ENCODE measurements at places on chromosomes 7 and 10.

DNA sequence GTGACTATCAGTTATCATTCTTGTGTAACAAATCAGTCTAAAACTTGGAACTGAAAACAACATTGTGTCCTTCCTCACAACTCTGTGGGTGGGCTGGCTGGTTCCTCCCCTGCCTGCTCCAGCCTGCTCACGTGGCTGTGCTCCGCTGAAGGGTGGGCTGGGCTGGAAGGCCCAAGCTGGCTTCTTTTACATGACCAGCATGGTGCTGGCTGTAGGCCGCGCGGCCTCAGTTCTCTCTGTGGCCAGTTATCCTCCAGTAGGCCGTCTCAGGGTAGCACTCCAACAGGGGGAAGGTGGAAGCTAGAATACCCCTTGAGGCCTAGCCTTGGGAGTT, 11.3 kb downstream of the ADAMTS14 start:
- DNase-seq = no peak

GRCh38 chr10:29948881-29949355, 110.5 kb downstream of the JCAD start:
- DNase-seq = no peak

- no peak for DNase-seq
Observed at GRCh38 chr10:62248465-62248864, 20.2 kb downstream of the RTKN2 start.

GRCh38 chr7:69949122-69949521, 350.8 kb downstream of the AUTS2 start:
- no peak for DNase-seq

DNA sequence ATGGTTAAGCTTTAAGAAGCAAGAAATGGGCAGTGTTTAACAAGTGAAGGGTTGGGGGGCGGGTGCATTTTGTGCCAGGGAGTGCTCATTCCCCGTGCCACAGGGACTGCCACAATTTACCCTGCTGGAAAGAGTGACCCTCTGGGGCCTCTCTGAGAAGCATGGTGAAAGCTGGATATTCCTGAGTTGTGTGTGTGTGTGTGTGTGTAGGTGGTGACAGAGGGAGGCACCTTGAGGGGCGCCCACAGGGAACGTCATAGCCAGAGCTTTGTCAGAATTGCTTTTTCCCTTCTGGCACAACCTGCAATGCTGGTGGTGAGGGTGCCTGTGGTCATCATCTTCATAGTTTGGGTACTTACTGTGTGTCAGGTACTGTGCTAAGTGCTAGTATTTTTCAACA, 2.5 kb upstream of the WDR86 start:
- DNase-seq = no peak

GRCh38 chr10:4101918-4102654, 317.1 kb upstream of the KLF6 start:
- no peak for DNase-seq

DNA sequence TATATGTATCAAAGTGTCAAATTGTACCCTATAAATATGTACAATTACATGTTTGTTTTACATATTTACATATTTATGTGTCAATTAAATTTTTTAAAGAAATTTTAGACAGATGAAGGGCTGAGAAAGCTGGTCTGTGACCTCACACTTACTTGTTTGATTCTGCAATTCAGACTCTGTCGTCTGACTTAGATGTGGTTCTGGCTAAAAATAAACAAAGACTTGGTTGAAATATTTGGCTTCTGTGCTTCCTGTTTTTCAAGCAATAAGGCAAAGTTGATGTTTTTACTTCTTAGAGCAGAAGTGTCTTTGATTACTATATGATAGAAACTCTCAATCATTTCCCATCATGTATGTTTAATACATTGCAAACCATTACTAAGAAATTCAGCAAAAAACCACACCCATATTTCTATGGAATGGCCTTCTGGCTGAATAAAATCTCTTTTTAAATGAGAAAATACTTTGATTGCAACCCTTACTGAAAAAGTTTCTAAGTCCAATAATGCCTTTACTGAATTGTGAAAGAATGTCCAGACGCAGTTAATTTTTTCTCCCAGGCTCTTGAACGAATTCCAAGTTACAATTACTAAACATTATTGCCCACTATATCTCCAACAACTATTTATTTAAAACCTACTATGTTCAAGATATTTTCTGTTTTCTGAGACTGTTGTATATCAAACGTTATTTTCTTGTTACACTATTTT, 59.5 kb upstream of the PRKG1 start:
- no peak for DNase-seq

DNA sequence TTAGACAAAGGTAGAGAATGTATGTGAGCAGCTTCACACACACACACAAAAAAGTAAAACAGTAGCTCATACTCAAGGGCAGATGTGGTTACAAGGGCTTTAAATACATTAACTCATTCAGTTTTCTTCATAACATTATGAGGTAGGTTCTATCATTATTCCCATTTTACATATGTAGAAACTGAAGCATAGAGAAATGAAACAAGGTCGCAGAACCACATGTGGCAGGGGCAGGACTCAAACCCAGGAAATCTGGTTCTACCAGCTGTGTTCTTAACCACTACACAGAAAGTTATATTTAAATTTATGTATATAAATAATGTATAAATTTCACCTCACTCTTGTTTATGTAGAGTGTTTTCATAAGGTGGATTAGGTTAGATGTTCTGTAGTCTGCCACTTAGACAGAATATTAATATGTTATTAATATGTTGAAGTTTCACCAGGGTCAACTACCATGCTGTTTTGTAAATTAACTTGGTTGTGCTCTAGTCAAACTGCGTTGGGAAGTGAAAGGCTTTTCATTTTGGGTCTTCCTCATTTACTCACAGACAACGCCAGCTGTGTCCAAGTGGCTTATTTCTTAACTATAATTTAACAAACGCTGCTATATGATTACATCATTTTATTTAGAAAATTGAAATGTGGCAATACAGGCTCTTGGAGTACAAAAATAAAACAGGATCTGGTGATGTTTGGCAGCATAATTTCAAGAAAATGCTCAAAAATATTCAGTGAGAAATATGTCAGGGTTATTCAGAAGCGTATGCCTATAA, 138.4 kb downstream of the MDFIC start:
- DNase-seq = no peak

DNA sequence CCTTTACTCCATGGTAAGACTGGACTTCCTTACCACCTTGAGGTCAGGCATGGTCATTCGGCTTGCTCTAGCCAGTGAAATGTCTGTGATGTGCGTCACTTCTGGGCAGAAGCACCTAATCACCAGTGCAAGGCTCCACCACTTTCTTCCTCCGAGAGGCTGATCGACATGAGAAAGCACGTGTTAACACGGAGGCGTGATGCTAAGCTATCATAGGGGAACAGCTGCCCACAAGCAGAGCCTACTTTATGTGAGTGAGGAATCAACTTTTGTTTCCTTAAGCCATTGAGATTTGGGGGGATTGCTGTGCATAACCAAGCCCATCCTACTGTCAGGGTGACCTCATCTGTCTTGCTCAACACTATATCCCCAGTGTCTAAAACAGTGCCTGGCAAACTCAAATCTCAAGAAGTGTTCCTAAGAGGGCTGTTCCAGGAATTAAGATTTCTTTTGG, 23.1 kb upstream of the SAR1A start:
- DNase-seq = no peak

- no peak for DNase-seq
Observed at GRCh38 chr7:65317372-65317771, 56.3 kb upstream of the ZNF92 start.

- no peak for DNase-seq
Observed at GRCh38 chr7:77409739-77410547, 6.2 kb downstream of the GSAP start.

DNA sequence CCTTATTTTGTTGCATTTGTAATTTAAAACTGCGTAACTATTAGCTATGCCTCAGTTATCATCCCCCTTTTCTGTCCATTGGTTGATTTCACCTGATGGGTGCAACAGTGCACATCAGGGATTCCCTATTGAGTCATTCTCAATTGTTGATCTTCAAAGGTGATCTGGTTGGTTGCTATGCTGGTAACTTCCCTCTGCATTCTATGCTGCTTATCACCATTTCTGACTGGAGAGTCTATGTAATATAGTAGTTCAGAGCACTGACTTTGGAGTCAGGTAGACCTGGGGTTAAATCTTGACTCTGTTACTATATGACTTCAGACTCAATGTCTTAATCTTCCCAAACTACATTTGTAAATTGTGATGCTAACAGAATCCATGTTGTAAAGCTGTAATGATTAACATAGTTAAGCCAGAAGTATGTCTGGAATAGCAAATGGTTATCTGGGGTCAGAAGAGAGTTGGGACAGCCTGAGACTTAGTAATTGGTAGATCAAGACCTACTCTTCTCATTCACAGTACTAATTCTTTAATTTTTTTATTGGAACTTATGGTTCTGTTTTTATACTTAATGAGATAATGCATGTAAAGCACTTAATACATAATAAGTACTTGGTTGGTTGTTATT, 38.1 kb downstream of the EXOC6 start:
- DNase-seq = no peak

DNA sequence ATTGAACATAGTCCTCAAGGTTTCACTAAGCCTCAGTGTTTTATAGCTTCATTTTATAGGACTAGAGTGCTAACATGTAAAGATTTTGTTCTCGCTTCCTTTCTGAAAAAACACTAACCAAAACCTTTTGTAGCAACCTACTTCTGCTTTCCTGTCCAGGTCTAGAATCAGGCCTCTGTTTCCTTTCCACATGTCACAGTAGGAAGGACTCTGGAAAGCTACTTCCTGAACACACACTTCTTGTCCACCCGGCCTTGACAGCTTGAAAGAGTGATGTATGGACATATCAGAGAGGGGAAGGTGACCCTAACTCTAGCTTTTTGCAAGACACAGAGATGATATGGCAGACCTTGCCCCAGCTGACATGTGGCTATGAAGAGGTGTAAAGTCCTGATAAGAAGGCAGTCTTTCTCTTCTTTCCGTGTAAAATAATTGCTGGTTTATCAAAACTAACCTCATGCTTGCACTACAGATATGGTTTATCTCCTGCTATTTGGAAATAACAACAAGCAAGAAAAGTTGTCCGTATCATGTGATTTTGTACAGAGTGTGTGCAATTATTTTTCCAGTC, 175.4 kb downstream of the SKAP2 start:
- DNase-seq = no peak

DNA sequence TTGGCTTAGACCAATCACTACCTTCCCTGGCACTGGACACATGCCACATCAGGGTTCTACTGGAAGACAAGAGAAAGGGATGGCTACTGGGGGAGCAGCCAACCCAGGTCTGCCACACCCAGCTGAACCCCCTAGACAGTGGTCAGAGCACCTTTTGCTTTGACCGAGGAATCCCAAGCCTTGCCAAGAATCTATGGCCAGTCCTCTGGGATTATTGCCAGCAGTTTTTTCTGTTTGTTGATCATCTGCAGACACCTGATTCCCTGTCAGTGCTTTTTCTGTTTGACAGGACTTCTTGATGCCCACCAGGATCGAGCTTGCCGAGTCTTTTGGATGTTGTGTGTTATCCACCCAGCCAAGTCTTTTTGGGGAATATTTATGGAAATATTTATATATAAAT, 476.2 kb upstream of the GALNT17 start:
- DNase-seq = no peak

- no peak for DNase-seq
Observed at GRCh38 chr7:44772867-44773266, 23.6 kb upstream of the PPIA start.

DNA sequence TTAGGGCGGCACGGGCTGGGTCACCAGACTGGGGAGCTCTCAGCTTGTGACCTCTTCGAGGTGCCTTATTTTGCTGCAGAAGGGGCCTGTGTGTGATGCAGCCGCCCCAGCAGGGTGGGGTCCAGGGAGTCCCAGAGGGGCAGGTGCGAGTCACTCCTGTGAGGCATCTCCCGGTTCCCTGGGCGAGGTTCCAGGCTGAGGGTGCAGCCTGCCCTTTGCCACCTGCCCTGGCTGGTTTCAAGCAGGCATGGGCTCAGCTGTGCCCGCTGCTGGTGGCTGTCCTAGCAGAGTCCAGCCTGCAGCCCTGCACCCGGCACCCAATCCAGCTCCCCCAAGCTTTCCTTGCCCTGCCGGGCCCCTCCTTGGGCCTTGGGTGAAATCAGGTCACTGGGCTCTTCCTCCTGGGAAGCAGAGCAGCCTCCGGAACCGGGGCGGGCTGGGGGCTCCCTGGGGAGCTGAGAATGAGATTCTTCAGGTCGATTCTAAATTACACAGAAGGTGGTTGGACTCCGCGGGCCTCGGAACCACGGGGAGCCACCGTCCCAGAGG, 64.8 kb downstream of the PWWP2B start:
- no peak for DNase-seq

GRCh38 chr7:129436335-129436923, 2.2 kb downstream of the STRIP2 start:
- DNase-seq = no peak

DNA sequence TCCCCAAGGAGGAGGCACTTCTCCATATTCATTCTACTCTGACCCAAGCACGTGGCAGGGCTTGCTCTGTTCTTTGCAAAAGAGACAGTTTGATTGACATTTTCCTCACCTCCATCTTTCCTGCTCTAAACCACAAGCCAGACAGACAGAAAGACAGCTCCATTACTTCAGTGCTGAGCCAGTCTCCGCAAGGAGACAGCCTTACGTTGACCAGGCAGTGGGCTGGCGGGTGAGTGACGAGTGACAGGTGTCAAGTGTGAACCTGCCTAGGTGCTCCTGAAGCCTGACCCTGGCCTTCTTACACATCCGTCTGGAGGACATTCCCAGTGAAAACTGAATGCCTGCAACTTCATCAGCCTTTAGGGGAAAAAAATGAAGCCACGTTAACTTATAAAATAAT, 314.6 kb downstream of the TNS3 start:
- no peak for DNase-seq

- no peak for DNase-seq
Observed at GRCh38 chr10:68334672-68335467, 2.1 kb upstream of the PBLD start.

- no peak for DNase-seq
Observed at GRCh38 chr7:132557489-132558044, 18.7 kb downstream of the PLXNA4 start.

DNA sequence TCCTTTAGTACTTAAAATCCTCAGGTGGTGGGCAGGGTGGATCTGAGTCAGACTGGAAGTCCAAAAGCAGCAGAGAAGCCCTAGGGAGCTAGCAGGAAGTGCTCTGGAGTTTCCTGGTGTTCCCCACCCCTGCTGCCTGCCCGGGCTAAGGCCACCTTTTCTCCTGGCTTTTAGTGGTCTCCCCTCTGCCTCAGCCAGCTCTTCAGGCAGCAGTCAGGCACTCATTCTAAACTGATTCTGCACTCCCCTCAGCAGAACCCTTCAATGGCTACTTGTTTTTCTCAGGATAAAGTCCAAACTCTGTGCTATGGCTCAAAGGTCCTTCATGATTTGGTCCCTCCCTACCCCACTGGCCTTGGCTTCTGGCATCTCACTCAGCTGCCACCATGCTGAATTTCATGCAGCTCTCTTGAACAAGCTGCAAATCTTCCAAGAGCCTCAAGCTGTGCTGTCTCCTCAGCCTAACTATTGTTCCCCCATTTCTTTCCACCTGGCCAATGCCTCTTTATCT, 28.9 kb upstream of the DNMBP start:
- DNase-seq = no peak

GRCh38 chr10:6010569-6010968, 33.2 kb upstream of the IL15RA start:
- no peak for DNase-seq

Data from stimulated activated naive CD4-positive, alpha-beta T cell (primary cell).